ENCODE measurements at places on chromosomes 2 and 18. TPM values are rescaled to one million over a fixed set of nuclear protein-coding genes. Genes with fewer than 3 reads are reported as not detected.

MDH1B gene
- 0.19 TPM for total RNA-seq

IGFBP2 gene
- total RNA-seq: 203 TPM

NOL4 gene
- not detected for total RNA-seq

BMP10 gene
- total RNA-seq: not detected

ANKRD62 gene
- total RNA-seq: not detected

TMEM169 gene
- under 0.01 TPM for total RNA-seq

TMEM200C gene
- total RNA-seq: not detected

RESP18 gene
- total RNA-seq: not detected

TUBA4B gene
- not detected for total RNA-seq

STPG4 gene
- total RNA-seq: 0.31 TPM

EPB41L5 gene
- 23.9 TPM for total RNA-seq

RAD51AP2 gene
- not detected for total RNA-seq

NR4A2 gene
- total RNA-seq: under 0.01 TPM

MAPK4 gene
- total RNA-seq: not detected

TEX44 gene
- not detected for total RNA-seq

CD8B2 gene
- not detected for total RNA-seq

ADGRF3 gene
- 0.06 TPM for total RNA-seq

ELOA2 gene
- not detected for total RNA-seq

UGT1A4 gene
- not detected for total RNA-seq

STAM2 gene
- 11.0 TPM for total RNA-seq

RAB6C gene
- total RNA-seq: not detected

MARCHF4 gene
- total RNA-seq: 5.7 TPM

IL36A gene
- not detected for total RNA-seq

TBR1 gene
- total RNA-seq: not detected

RAX gene
- not detected for total RNA-seq

LYG2 gene
- not detected for total RNA-seq

All from bladder microvascular endothelial cell (primary cell).